ENCODE measurements at places on chromosomes 1 and 21.

- DNase-seq = no peak
Observed at GRCh38 chr1:3891329-3891865, 8.7 kb downstream of the C1orf174 start.

DNA sequence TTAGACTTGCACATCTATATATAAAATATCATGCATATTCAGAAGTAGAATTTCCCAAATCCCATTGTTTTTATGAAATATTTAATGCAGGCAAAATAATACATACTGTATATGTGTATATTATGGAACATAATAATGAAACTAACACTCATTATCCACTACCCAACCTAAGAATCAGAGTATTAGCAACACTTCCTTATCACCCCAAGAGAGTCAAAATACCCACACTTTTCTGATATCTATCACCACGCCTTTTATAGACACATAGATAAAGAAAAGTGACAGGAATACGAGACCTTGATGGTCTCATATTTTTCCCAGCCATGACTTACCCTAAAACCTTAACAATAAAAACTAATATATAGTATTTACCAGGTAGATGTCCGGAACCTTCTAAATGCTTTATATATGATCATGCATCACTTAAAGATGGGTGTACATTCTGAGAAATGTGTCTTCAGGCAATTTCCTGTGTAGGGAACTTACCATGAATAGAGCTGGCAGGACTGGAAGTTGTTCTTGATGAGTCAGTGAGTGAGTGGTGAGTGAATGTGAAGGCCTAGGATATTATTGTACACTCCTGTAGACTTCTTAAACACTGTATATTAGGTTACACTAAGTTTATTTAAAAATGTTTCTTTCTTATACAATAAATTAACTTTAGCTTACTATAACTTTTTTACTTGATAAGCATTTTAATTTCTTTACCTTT is 45.5 kb downstream of the TNFSF4 start:
- no peak for DNase-seq

DNA sequence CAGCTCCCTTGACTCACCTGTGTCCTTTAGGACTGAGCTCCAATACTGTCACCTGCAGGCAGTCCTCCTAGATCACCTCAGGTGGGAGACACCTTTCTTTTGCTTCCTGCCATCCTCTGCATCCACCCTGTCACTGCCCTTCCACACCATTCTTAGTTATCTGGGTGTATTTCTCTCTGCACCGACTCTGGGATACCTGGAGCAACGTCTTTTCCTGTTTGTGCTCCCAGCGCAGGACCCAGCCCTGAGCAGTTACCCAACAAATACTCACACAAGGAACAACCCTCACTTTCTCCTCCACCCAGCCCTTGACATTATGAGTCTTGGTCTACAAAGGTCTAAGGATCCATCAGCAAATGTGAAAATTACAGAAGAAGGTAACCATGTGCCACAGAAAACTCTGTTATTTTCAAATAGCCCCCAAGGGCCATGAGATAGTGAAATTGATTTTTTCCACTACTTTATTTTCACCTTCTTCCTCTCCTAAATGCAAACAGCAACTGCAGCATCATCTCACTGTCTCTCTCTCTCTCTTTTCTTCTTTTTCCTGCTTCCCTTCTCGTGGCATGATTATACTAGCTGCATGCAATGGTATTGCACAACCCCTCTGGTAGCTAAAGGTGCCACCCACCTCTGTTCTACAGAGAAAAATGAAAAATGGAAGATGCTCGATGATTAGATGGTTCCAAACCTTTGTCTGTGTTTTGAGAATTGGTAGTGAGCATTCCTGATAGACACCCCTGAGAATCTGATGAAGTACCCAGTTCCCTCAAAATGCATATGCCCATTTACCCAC is 89.0 kb downstream of the MIS18A start:
- no peak for DNase-seq

- DNase-seq = no peak
Observed at GRCh38 chr1:230056098-230056497, 10.9 kb upstream of the GALNT2 start.

DNA sequence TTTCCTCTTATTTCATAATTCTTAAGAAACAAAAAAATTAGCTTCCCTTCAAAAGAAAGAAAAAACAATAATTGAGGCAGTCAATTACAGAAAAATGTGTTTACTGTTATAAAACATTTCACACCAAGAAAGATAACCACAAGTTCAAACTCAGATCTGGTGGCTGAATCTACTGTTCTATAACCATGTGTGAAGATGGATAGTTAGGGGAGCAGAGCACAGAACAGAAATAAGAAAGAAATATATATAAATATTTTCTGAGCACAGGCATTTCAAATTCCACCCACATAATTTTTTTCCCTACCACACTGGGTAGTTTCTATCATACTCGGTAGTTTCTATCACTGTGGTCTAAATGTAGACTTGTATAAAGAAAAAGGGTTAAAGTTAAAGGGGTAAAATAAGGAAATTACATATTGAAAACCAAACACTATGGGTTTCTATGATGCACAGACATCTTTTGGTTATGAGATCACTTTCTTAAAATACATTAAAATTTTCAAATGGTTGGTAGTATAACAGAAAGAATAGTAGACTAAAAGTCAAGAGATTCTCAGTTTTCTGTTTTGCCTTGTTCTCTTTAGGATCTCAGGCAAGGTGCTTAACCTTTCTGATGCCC is 10.8 kb downstream of the LYST start:
- DNase-seq = no peak

DNA sequence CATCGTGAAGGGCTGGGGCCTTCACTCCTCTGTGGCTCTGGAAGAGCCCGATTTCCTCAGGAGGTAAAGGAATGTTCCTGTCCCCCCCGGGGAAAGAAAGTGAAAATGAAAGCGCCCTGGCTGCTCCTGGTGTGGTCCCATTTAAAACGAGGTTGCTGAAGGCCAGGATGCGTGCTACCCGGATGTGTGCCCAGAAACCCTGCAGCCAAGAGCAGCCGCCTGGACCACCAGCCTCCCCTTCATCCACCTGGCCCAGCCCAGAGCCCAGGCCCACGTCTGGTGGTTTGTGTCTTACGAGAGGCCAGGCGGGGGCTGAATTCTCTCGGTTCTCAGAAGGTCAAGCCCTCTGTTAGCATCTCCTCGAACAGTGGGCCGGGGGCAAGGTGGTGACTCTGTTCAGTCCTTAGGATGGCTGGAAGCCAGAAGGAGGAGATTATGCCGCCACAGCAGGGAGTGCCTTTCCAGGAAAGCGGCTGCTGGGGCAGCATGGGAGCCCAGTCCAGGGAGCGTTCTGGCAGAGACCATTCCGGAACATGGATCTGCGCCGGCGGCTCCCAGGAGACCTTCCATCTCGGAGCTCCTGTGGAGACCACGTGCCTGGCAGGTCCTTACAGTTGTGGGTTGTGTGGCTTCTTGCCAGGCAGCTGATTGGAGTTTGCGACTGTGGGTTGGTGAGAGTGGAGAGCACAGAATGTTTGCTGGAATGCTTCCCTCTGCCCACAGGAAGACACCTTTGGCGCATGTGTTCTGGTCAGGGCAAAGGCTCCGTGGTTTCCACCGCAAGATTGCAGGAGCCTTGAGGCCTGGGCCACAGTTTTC is 1.4 kb downstream of the GUK1 start:
- DNase-seq = no peak

DNA sequence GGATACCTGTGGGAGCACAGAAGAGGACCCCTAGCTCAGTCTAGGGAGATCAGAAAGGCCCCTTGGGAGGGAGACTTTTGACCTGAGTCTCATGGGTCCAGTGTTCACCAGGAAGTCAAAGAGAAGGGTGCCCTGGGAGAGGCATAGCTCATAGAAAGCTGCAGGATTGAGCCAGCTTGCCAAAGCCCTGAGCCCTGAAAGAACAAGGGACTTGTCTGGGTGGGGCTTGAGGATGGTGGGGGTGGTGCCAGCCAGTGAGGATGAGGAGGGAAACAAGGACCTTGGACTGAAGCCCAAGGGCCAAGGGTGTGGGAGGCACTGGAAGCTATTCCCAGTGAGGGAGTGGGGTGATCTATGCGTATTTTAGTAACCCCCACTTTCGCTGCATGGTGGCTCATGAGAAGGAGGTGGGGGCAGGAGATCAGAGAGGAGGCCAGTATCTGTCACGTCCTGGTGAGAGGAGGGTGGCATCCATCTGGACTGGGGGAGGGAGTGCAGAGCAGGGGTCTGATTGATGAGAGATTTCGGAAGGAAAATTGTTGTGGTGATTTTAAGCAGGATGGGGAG is 28.4 kb downstream of the DMBX1 start:
- no peak for DNase-seq

- DNase-seq = no peak
Observed at GRCh38 chr1:182668521-182669054, 15.8 kb downstream of the RGS8 start.

DNA sequence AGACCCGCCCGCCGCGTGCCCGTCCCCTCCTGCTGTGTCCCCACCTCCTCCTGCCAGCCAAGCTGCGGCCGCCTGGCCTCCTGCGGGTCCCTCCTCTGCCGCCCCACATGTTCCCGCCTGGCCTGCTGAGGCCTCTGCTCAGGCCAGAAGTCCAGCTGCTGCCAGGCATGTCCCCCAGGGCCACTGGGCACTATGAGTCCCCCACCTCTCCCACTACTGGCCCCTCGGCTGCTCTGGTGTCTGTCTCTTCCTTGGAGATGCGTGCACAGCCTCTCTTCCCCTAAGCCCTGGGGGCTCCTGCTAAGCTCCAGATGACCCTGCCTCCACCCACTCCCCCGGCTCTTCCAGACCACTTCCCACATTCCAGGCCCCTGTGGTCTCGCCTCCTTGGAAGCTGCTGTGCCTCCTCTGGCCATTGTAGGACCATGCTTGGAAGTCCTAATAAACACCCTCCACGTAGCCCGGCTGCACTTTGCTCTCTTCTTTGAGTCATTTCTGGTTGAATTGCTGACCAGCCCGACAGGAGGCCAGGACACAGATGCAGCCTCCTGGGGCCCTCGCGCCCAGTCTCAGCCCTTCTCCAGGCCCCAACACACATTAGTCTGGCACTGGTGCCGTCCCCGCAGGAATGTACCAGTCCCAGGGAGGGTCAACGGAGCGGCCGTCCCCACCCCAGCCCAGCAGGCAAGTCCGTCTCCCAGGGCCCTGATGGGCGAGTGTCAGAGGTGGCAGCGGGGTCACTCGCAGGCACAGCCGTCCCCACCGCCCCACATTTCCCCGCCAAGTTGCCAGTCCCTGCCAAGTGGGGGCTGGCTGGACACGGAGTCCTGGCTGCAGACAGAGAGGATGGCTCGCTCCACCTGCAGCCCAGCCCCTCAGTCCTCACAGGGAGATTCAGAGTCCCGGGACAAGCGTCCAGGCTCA is 1.1 kb downstream of the KRTAP10-12 start:
- no peak for DNase-seq

GRCh38 chr1:187911820-187912219 is 1083.1 kb downstream of the PLA2G4A start:
- DNase-seq = no peak

GRCh38 chr1:167135281-167135840 is 41.5 kb downstream of the STYXL2 start:
- DNase-seq = no peak

GRCh38 chr1:46686255-46686654 is 14.6 kb downstream of the TEX38 start:
- DNase-seq = no peak

- DNase-seq = no peak
Observed at GRCh38 chr1:1332031-1332755, 1.1 kb downstream of the TAS1R3 start.

GRCh38 chr1:184803180-184803492 is 48.5 kb upstream of the EDEM3 start:
- DNase-seq = no peak

DNA sequence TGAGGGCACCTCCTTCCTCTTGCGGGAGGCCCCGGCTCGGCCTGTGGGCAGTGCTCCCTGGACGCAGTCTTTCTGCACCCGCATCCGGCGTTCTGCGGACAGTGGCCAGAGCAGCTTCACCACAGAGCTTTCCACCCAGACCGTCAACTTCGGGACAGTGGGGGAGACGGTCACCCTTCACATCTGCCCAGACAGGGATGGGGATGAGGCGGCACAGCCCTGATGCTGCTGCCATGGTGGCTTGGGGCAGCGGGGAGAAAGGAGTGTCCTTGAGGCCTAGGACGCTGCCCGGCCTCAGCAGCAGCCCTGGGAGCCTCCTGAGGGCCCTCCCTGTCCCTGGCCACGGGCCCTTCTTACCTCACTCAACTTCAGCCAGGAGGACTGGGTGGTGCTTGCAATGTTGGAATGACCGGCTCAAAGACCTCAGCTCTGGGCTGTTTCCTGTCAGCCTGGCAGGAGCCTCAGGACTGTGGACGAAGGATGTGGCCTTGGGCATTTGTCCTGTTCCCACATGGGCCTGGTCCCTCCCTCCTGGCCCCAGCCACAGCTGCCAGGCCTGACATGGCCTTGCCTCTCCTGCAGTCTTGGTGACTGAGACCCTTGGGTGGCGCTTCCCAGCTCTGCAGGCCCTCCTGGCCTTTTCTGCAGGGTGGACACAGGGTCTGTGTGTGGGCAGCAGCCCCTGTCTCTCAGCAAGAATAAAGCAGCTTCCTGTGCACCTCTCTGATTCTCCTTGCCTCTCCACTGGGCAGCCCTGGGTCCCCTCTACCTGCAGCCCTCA is 45.9 kb downstream of the TRIM11 start:
- no peak for DNase-seq

DNA sequence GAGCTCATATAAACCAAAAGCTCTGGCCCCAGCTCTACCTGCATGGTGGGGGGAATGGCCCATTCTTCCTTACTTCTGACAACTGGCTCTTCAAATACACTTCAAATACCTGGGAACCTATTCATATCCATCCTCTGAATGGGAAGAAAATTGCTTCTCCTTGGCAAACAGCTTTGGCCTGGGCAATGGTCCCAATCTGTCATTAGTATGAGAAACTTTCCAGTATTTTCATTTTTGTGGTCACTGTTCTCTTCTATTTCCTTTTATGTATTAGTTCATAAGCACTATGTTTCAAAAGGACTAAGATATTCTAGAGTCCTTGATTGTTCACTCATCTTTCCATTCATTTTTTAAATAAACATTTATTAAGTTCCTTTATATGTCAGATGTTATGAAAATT is 5.2 kb upstream of the HSD3B2 start:
- no peak for DNase-seq

- no peak for DNase-seq
Observed at GRCh38 chr1:9165396-9165795, 36.5 kb upstream of the GPR157 start.

GRCh38 chr21:41213021-41213420 is 45.1 kb downstream of the BACE2 start:
- DNase-seq = no peak

DNA sequence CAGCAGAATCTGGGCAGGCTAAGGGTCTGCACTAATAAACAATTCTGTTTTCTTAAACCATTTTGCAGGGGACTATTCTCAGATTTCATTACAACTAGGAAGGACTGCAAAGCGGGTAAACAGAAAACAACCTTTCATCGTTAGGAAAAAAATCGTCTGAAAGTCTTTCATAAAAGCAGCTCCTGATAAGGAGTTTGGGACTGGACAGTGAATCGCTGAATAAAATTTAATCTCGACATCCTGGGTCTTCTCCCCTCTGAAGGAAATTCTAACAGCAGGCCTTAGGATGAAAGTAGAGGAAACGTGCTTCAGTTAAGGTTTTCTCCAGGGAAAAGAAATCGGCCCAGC is 471 bp upstream of the MTF2 start:
- no peak for DNase-seq

- no peak for DNase-seq
Observed at GRCh38 chr1:164843743-164844500, 284.9 kb downstream of the PBX1 start.

- no peak for DNase-seq
Observed at GRCh38 chr1:29256394-29256793, 20.1 kb downstream of the PTPRU start.

GRCh38 chr1:54952950-54953718 is 27.3 kb upstream of the TMEM61 start:
- no peak for DNase-seq

- DNase-seq = no peak
Observed at GRCh38 chr1:58779059-58779754, 4.6 kb downstream of the JUN start.

Measured in stimulated activated CD4-positive, alpha-beta T cell treated with anti-CD3 and anti-CD28 coated beads, Interleukin-12 subunit alpha, Interleukin-12 subunit beta, amount 100 ng/mL, for 4 hours (primary cell).